Endothelial cell (in vitro differentiated cells): ENCODE measurements at places on chromosomes 3 and 15.

- H3K4me3 ChIP-seq: no peak overlapping the region
- DNase-seq: no peak
- H3K36me3 ChIP-seq: no peaks in the 10 kb centered on the region
- no peak overlapping the region for H3K27ac ChIP-seq
Measured at GRCh38 chr3:41715376-41715775, 246.5 kb downstream of the ULK4 start.

DNA sequence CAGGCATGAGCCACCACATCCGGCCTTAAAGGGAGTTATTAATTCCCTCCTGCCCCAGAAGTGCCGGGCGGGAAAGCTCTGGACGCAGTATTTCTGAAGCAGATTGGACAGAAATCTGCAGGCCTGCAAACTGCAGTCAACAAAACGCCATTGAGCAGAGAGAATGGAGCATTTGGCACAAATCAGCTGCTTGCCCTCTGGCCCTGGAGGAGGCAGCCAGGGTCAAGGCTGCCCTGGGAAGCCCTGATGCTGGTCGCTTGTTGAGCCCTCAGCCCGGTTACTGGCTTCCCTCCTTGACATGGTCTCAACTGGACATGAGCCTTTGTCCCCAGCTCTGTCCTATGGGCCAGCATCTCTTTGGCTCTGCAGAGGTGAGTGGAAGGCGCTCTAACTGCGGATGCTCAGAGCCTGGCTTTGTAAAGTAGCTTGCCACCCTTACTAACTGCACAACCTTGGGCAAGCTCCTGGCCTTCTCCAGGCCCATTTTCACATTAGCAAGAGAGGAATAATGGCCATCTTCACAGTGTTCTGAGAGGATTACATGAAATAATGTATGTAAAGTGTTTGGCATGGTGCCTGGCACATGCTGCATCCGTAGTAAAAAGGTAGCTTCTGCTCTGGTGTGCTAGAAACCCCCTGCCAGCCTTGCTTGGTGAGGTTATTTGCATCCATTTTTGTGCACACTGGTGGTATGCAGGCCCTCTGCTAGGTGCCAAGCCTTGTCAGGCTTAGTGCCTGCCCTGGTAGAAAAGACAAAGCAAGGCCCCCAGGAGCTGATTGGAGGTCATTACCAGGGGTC is 4.1 kb downstream of the SEMA4B start:
- H3K36me3 ChIP-seq: peaks cover 8% of the 10 kb centered on the region
- DNase-seq: no peak
- H3K4me1 ChIP-seq: peaks cover 13% of the 10 kb centered on the region
- peaks cover 7% of the 10 kb centered on the region for H3K27me3 ChIP-seq
- H3K4me3 ChIP-seq: no peak overlapping the region
- H3K27ac ChIP-seq: no peak overlapping the region

DNA sequence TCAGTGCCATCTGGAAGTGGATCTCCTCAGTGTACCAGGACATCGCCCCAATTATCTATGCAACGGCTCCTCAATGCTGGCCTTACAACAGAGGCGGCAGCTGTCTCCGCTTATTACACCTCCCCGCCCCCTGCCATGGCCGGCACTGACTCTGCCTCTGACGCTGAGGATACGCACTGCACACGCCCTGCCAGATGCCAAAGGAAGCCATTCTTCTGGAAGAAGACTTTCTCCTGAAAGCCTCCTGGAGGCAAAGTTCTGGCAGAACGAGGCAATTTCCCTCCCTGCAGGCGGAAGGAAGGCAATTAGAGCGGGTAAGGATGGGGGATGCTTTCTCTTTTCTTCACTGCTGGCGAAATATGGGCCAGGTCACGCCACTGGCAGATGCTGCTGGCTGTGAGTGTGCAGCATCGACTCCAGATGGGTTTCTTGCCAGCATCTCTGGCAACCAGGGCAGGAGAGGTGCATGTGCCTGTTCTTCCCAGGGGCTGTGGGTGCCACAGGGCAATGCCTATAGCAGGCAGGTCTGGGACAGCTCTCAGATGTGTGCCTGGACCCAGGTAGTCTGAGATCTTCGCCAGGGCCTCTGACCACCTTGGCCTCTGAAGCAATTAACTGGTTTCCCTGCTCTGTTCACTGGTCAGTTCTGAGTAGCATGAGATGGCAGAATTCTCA is 62.2 kb upstream of the MRPS22 start:
- no peak overlapping the region for H3K4me3 ChIP-seq
- H3K27ac ChIP-seq: no peak overlapping the region
- no peaks in the 10 kb centered on the region for H3K36me3 ChIP-seq
- no peak for DNase-seq
- H3K27me3 ChIP-seq: peaks cover 7% of the 10 kb centered on the region

DNA sequence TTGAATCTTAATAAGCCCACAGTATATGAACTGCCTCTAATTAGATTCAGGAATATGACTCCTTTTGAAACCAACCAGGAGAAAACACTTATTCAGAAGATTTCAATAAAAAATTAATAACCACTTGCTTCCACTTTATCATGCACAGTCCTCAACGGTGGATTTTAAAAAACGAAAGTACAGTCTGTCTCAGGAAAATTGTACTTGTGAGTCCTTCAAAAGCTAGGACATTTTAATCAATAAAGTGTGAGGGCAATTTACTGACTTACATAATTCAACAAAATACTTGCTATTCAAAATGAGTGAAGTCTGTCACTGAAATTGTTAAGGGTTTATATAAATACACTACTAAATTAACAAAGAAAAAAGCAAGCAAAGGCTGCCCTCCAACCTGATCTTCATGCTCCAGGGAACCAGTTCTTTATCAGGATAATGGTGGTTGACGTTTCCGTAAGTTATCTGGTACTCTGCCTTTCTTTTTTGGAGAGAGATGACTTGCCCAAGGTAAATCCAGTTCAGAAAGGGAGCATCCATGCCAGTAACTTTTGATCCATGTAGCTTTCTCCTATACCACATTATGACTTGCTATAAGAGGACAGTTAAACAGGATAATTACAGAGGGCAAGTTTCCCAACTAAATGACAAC is 17.0 kb downstream of the SUCLG2 start:
- no peak overlapping the region for H3K4me3 ChIP-seq
- H3K27ac ChIP-seq: no peak overlapping the region
- H3K27me3 ChIP-seq: no peaks in the 10 kb centered on the region

- H3K27ac ChIP-seq: no peak overlapping the region
- peaks cover 52% of the 10 kb centered on the region for H3K4me1 ChIP-seq
- peaks cover 3% of the 10 kb centered on the region for H3K27me3 ChIP-seq
- no peaks in the 10 kb centered on the region for H3K36me3 ChIP-seq
- H3K4me3 ChIP-seq: no peak overlapping the region
Measured at GRCh38 chr15:29887721-29888120, 65.5 kb upstream of the TJP1 start.
